ENCODE measurements at places on chromosomes 2 and 18.

DNA sequence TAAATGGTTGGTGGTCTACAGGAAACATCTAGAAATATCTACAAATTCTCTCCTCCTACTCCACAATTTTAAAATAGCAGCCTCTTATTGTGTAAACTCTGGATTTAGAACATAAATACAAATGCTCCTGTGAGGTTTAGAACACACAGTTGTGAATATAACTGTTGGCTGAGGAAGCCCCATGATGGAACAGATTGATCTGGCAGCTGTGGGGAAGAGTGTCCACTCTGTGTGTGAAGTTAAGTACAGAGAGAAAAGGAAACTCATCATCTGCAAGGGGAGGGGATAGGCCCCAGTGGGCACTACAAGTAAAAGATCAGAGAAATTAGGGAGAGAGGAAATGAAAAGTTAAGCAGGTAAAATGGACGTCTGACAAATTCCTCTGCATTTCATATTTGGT lies 422.7 kb upstream of the FSHR start:
- no peak for DNase-seq

DNA sequence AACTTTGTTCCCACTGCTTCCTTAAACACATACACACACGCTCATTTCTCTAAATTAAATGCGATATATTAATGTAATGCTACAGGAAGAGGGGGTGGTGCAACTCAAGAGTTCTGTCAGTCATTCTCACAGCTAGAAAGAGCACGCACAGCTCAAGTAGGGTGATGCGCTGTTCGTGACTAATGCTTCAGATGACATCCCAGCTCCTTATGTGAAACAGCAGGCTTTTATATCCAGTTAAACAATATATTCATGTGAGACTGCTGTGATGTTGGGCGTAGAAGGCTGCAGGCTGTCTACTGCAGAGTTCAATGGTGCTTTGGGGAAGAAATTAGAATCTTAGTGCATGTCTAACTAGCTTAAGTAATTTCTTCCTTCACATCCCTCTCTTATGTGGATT lies 912.6 kb upstream of the FSHR start:
- DNase-seq: no peak

GRCh38 chr2:9001778-9002177 lies 1.7 kb downstream of the MBOAT2 start:
- no peak for DNase-seq

DNA sequence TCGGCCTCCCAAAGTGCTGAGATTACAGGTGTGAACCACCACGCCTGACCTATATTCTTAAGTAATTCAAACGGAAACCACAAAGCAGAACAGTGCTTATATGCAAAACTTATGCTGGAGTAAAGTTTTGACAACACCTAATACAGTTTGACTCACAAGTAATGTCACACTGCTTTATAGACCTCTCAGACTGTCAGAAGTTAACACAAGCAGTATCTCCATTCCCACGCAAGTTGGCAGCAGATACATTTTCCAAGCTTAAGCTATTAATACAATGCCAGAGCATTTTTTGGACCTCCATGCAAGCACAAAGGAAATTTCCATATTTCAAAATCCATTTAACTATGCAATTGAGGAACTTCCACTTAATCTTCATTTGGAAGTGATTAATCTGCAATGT lies 21.0 kb upstream of the SANBR start:
- peak; percentile 11 for DNase-seq

DNA sequence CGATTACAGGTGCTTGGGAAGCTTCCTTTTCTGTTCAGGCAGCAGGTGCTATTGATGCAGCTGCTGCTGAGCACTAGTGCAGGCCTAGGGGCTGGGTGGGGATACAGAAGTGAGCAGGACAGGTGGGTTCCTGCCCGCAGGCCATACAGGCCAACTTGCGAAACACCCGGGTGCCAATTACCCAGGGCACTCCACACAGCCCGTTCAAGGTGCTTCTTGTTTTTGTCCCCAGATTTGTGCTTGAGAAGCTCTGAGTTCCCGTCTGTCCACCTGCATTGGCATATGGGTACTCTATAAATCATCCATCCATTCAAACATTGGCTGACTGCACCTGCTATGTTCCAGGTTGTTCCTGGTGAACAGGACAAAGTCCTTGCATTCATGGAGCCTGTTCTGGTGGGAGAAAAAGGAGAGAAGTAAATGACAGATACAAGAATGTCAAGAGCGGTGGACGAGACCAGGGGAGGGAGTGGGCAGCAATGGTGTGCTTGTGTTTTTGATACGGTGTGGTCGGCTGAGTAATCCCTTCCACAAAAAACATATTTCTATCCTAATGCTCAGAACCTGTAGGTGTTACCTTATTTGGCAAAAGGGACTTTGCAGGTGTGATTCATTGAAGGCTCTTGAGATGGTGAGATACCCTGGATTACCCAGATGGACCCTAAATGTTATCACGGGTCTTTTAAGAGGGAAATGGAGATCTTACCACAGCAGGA lies 31.4 kb downstream of the SH3BP4 start:
- DNase-seq: no peak

DNA sequence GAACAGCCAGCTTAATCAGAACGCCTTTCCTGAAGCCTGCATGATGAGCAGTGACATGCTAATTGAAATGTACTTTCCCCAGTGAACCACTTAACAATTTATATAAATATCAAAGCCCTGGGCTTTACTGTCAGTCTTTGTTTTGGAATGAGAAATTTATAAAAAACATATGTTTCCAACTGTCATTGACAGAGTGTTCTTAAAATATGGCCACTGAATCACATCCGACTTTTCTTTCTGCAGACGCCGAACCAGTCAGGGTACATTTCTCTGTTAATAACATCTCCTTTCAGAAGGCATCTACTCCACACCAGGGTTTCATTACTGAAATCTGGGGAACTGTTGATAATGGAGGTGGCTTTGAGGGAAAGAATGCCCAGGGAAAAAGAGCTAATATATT lies 343.7 kb downstream of the INSIG2 start:
- no peak for DNase-seq

- no peak for DNase-seq
Measured at GRCh38 chr2:188042412-188042811, 249.3 kb upstream of the GULP1 start.

DNA sequence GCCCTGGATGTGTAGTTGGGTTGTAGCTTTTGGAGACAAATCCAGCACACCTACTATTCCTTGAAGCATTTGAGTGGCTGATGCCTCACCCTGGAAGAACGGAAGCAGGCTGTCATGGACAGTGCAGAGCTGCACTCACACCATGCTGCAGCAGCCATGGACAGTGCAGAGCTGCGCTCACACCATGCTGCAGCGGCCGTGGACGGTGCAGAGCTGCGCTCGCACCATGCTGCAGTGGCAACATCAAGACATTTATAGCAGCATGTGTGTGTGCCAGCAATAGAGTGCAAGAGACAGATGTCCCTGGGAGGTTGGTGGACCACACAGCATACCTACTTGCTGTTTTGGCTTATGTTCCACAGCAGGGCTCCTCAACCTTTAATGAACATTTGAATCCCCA lies 30.6 kb downstream of the GNAL start:
- no peak for DNase-seq

GRCh38 chr18:77129150-77129551 lies 3.4 kb downstream of the MBP start:
- no peak for DNase-seq

DNA sequence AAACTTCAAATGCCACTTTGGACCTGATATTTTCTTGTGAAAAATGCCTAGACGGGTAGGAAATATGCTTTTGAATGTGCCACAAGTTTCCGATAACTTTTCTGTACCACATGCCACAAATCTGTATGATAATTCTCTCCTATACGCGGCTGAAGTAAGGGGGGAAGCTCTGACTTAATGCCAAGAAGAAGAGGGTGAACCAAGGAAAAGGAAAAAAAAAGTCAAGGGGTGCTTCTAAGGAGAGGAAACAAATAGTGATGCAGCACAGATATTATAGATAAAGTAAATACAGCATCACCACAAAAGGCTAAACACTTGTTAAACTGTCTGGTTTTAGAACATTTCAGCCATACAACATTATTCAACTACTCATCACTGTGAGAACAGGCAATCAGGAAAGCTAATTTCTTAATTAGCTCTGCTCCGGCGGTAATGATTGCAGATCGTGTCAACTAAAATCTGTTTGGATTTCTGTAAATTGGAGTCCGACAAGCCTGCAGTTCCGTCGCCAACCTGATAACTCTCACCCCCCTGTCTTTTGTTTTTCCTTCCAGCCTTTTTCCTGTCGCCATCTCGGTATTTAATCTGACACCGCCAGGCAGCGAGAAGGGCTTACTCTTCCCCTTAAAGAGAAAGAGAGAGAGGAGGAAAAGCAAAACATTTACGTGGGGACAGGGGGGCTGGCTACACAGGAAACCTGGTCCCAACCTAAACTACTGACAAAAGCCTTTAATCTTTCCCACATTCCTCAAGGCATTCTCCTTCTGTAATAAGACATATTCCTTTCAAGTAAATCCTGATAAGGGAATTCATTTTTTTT lies 67.5 kb downstream of the ZEB2 start:
- DNase-seq: no peak

- no peak for DNase-seq
Measured at GRCh38 chr2:212901604-212902275, 249.7 kb downstream of the IKZF2 start.

DNA sequence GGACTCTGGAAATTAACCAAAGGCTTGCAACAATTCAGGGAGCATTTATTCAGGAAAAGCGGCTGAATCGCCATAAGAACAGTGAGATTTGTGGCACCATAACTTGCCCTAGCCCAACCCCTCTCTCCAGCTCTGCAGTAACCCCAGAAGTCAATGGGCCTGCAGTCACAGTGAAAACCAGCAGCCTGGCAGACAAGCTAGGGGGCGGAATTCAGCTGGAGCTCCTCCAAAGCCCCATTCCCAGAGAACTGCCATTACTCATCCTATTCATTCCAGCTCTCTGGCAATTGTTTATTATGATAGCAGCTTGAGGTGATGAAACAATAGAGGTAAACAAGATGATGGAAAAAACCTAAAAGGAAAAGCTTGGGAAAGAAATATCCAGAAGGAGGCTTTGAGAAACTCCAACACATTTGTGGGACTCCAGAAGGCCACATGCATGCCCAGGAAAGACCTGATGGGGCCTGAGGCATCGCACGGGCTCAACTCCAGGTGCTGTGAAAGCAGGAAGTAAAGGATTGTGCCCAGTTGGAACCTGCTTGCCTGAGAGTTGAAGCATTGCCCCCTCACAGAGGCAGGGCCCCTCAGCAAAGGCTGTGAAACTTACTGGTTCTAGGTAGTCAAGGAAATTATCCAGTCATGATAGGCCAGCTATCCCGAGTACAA lies 126.7 kb downstream of the TWIST2 start:
- no peak for DNase-seq

GRCh38 chr2:128306081-128306930 lies 12.4 kb downstream of the HS6ST1 start:
- no peak for DNase-seq

GRCh38 chr18:39749154-39749553 lies 2183.6 kb upstream of the CELF4 start:
- DNase-seq: no peak

GRCh38 chr18:33755931-33756560 lies 178.0 kb downstream of the ASXL3 start:
- DNase-seq: no peak

GRCh38 chr2:47221039-47221438 lies 65.9 kb upstream of the STPG4 start:
- DNase-seq: no peak

GRCh38 chr18:26489881-26490280 lies 58.5 kb downstream of the KCTD1 start:
- DNase-seq: no peak

DNA sequence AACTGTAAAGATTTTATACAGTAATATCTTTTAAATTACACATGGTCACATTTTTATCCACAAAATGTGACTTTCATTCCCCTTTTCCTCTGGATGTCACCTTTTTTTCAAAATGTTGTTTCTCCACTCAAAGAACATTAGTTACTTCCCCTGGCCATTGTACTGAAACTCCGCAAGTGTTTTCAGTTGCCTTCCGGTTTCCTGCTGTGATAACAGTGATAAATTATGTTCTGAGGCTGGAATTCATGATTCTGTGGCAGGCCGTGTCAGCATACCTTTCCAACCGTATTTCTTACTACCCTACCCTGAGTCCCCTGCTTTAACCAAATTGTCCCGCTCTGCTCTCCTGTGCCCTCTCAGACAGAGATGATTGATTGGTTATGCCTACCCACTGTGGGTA lies 53.5 kb downstream of the MGAT5 start:
- DNase-seq: no peak

DNA sequence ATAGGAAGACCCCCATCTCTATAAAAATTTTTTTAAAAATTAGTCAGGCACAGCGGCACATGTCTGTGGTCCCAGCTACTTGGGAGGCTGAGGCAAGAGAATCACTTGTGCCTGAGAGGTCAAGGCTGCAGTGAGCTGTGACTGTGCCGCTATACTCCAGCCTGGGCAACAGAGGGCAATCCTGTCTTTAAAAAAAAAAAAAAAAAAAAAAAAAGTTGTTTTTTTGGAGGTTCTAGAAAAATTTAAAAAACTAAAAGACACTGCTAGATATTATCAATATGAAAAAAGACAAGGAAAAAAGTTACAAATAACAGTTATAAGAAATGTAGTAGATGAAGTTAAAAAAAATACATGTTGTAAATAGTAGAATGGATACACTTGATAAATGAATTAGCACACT lies 56.1 kb upstream of the C2orf15 start:
- peak; percentile 33 for DNase-seq

DNA sequence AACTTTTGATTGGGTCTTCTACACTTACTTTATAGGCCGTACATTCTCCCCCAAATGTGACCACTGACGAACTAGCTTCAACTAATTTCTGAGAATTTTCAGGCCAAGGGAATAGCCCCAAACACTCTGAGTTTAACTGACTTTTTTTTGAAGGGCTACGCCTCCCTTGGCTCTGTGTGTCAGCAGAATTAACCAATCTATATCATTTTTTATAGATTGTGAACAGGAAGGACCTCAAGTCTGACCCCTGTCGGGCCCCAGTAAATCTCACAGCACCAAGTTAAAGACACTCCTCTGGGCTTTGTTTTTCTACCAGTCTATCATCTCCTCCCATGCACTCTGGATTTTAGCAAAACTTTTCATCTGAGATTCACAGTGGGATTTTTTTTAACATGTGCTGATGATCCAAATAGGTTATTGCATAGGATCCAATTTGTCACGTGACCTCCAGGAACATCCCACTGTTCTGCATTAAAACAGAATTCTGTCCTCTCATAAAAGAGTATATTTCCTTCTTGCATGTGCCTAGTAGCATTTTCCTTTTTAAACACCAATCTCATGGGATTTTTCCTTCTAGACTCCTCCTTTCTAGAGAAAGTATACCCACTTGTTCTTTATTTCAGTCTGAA lies 307.1 kb downstream of the OSR1 start:
- DNase-seq: no peak

Measured in CD4-positive, alpha-beta T cell treated with Interleukin-10 for 1 hour (primary cell).